ENCODE measurements at places on chromosomes 7 and 10.

DNA sequence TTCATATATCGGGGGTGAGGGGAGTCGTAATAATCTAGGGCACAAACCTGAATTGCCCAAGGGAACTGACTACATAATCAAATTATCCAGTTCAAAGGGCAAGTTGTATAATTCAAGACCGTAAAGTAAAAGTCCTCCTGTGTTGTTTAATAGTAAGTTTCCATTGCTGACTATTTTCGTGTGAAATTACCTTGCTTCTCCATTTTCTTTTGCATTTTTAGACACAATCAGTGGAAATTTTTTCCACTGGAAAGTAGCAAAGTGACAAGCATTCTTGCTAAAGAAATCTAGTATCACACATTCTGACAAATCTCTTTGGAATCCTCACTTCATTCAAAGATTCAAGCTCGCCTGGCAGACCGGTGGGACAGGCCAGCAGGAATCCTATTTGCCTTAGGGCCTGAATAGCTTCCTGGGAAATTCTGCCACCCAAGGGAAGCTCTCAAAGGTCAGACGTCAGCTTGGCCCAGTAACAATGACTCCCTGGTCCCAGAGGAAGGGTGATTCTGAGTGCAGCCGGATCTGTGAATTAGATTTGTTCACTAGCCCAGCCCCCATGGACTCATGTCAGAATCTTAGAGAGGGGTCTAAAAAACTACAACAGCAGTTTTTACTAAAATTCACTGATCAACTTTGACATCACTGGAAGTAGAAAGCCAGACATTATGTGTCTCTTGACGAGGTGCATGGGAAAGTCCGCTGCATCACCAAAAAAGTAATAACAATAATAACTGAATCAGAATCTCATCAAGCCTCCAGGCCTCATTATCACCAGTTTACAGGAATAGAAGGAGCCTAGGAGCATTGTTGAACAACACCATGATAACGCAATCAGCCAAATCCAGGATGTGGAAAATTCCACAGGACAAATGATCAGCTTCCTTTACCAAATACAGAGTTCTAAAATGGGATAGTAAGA, 161.0 kb downstream of the SKIDA1 start:
- no peaks in the 10 kb centered on the region for H3K27me3 ChIP-seq
- no peak overlapping the region for H3K4me3 ChIP-seq

DNA sequence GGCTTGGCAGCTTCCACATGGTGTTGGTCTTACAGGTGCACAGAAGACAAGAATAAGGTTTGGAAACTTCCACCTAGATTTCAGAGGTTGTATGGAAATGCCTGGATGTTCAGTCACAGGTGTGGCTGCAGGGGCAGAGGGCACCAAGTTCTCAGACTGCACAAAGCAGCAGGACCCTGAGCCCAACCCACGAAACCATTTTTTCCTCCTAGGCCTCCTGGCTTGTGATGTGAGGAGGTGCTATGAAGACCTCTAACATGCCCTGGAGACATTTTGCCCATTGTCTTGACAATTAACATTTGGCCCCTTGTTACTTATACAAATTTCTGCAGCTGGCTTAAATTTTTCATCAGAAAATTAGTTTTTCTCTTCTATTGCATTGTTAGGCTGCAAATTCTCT, 107.7 kb upstream of the DIP2C start:
- H3K36me3 ChIP-seq = no peaks in the 10 kb centered on the region
- no peak for DNase-seq
- no peaks in the 10 kb centered on the region for H3K27me3 ChIP-seq
- H3K4me3 ChIP-seq = no peak overlapping the region
- H3K27ac ChIP-seq = no peak overlapping the region

DNA sequence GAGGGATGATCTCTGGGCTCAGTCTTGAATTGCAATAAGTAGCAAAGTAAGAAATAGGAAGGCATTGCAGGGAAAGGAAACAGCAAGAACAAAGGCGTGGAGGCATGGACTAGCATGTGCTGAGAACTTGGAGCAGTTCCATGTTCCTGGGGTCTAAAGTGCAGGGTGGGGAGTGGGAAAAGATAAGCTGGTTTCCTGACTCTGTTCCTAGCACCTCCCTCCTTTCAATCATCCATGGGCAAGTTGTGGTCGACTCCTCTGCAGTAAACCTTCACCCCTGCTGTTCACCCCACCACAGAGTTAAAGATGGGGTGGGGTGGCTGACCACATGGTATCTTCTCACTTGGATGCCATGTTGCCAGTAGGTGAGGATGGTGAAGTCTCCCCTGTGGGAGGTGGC, 29.6 kb downstream of the RPS24 start:
- H3K4me1 ChIP-seq = peaks cover 18% of the 10 kb centered on the region
- H3K27ac ChIP-seq = no peak overlapping the region
- no peaks in the 10 kb centered on the region for H3K27me3 ChIP-seq
- no peak for DNase-seq
- no peaks in the 10 kb centered on the region for H3K36me3 ChIP-seq

GRCh38 chr10:49107111-49107886, 8.0 kb downstream of the VSTM4 start:
- no peak for DNase-seq
- peaks cover 54% of the 10 kb centered on the region for H3K4me1 ChIP-seq
- peak overlapping the region; percentile 33 for H3K27ac ChIP-seq
- no peak overlapping the region for H3K4me3 ChIP-seq
- H3K36me3 ChIP-seq = peaks cover 34% of the 10 kb centered on the region

GRCh38 chr10:49700997-49701396, 21.5 kb downstream of the C10orf53 start:
- no peak overlapping the region for H3K4me3 ChIP-seq
- H3K27me3 ChIP-seq = no peaks in the 10 kb centered on the region
- no peaks in the 10 kb centered on the region for H3K4me1 ChIP-seq
- DNase-seq = no peak

DNA sequence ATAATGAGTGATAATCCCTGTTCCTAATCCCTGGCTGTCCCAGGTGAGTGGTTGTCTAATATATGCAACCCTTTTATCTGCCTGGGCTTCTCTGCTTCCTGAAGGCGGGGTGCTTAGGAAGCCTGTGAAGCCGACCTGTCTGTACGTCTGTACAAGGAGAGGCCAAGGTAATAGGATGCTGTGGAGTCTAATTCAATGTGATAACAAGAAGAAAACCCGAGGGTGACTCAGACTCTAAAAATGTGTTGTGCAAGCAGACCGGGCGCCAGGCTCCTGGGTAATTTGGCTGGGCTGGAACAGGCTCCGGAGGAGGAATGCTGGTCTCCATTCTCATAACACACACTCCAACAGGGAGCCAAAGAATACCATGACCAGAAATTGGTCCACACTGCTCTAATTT, 43.6 kb downstream of the THNSL1 start:
- DNase-seq = no peak
- peaks cover 4% of the 10 kb centered on the region for H3K4me1 ChIP-seq
- no peaks in the 10 kb centered on the region for H3K27me3 ChIP-seq
- H3K4me3 ChIP-seq = no peak overlapping the region
- H3K27ac ChIP-seq = no peak overlapping the region
- no peaks in the 10 kb centered on the region for H3K36me3 ChIP-seq

GRCh38 chr7:2000153-2000687, 232.5 kb downstream of the MAD1L1 start:
- peaks cover 27% of the 10 kb centered on the region for H3K4me1 ChIP-seq
- H3K27me3 ChIP-seq = no peaks in the 10 kb centered on the region
- DNase-seq = no peak
- H3K4me3 ChIP-seq = no peak overlapping the region
- H3K36me3 ChIP-seq = peaks cover 58% of the 10 kb centered on the region

GRCh38 chr7:11616466-11616865, 215.5 kb downstream of the THSD7A start:
- H3K4me3 ChIP-seq = no peak overlapping the region
- no peaks in the 10 kb centered on the region for H3K4me1 ChIP-seq
- H3K27me3 ChIP-seq = no peaks in the 10 kb centered on the region
- DNase-seq = no peak

DNA sequence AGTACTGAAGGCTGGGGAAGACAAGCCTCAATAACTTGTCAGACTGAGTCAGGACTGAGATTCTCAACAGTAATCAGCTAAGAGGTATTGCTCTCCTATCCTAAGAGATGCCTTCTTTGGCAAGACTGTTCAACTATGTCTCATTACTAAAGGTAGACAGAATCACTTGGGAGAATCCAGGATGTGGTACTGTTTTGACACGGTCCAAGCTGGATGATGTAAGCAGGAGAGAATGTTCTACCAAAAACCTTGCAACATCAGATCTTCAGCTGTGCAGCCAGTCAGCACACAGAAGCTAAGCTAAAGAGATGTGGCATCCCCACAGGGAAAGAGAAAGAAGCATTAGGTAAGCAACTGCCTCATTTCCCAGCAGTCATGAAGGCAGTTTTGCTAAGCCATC, 391.4 kb downstream of the NRG3 start:
- no peak for DNase-seq
- no peak overlapping the region for H3K4me3 ChIP-seq
- no peaks in the 10 kb centered on the region for H3K36me3 ChIP-seq
- H3K27ac ChIP-seq = no peak overlapping the region
- no peaks in the 10 kb centered on the region for H3K4me1 ChIP-seq

GRCh38 chr7:25314731-25315267, 86.5 kb upstream of the NPVF start:
- H3K27ac ChIP-seq = no peak overlapping the region
- H3K27me3 ChIP-seq = no peaks in the 10 kb centered on the region
- no peaks in the 10 kb centered on the region for H3K36me3 ChIP-seq
- H3K4me1 ChIP-seq = no peaks in the 10 kb centered on the region
- H3K4me3 ChIP-seq = no peak overlapping the region
- no peak for DNase-seq

DNA sequence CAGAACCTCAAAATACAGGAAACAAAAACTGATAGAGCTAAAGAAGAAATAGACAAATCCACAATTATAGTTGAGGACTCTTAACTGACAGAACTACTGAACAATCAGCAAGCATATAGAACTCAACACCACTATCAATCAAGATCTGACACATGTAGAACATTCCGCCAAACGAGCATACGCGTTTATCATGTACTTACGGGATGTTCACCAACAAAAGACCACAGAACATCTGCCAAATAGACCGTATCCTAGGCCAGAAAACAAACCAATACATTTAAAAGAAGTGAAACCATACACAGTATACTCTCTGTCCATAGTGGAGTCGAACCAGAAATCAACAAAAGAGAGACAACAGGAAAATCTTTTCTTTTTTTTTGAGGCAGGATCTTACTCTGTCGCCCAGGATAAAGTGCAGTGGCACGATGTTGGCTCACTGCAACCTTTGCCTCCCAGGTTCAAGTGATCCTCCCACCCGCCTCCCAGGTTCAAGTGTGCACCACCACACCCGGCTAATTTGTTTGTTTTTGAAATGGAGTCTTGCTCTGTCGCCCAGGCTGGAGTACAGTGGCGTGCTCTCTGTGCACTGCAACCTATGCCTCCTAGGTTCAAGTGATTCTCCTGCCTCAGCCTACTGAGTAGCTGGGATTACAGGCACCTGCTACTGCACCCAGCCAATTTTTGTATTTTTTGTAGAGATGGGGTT, 5.1 kb downstream of the GNA12 start:
- H3K4me3 ChIP-seq = no peak overlapping the region
- no peak for DNase-seq
- H3K27me3 ChIP-seq = no peaks in the 10 kb centered on the region
- H3K27ac ChIP-seq = no peak overlapping the region
- peaks cover 29% of the 10 kb centered on the region for H3K4me1 ChIP-seq

- no peaks in the 10 kb centered on the region for H3K36me3 ChIP-seq
- H3K27me3 ChIP-seq = no peaks in the 10 kb centered on the region
- H3K4me3 ChIP-seq = no peak overlapping the region
- no peak overlapping the region for H3K27ac ChIP-seq
- H3K4me1 ChIP-seq = peaks cover 3% of the 10 kb centered on the region
Measured at GRCh38 chr10:32332299-32332750, 14.6 kb downstream of the EPC1 start.

DNA sequence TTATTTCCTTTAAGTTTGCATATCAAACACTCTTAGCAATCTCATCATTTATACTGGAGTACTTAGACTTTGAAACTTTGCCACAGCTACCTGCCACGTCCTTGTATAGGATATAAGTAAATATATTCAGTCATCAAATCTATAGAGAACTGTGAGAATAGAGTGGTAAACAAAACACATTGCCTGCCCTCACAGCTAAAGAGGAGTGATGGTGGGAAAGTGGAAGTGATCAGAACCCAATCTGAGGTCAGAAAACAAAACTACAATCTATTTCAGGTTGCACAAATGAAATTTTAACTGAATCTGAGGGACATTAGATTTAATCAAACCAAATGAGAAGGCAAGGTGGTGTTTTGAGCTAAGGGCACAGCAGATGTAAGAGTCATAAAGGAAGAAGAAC, 74.8 kb downstream of the ZEB1 start:
- H3K4me1 ChIP-seq = no peaks in the 10 kb centered on the region
- H3K4me3 ChIP-seq = no peak overlapping the region
- no peaks in the 10 kb centered on the region for H3K36me3 ChIP-seq
- DNase-seq = no peak

GRCh38 chr10:67327626-67328535, 368.1 kb downstream of the CTNNA3 start:
- H3K4me3 ChIP-seq = no peak overlapping the region
- H3K27ac ChIP-seq = no peak overlapping the region
- H3K27me3 ChIP-seq = no peaks in the 10 kb centered on the region

DNA sequence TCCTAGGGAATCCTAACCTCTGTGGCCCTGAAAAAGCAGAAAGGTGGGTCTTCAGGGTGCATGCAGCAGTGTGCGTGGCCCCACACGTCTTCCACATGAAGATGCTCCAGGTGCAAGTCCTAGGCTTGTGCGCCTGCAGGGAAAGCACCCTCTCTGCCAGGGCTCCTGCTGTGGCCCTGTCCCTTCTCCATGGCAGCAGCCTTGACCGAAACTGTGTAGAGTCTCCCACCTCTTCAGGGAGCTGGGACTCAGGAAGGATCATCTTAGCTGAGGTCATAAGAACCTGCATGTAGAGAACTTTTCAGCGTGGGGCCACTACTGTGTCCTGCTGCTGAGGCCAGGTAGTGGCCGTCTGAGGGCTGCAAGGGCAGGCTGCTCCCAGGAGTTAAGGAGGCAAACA, 6.3 kb upstream of the CSGALNACT2 start:
- H3K4me1 ChIP-seq = peaks cover under 1% of the 10 kb centered on the region
- H3K27ac ChIP-seq = no peak overlapping the region
- DNase-seq = no peak
- H3K36me3 ChIP-seq = peaks cover 5% of the 10 kb centered on the region

DNA sequence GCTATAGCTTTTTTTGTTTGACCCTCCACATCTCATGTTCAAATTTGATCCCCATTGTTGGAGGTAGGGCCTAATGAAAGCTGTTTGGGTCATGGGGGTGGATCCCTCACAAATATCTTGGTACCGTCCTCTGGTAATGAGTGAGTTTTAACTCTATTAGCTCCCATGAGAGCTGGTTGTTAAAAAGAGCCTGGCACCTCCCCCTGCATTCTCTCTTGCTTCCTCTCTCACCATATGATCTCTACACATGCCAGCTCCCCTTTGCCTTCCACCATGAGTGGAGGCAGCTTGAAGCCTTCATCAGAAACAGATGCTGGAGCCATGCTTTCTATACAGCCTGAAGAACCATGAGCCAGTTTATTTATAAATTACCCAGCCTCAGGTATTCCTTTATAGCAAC, 43.0 kb upstream of the IMMP2L start:
- H3K4me1 ChIP-seq = no peaks in the 10 kb centered on the region
- no peaks in the 10 kb centered on the region for H3K36me3 ChIP-seq
- H3K4me3 ChIP-seq = no peak overlapping the region
- H3K27ac ChIP-seq = no peak overlapping the region
